Tibial artery (tissue), 4 donors: ENCODE measurements at places on chromosomes 11 and 22.

DNA sequence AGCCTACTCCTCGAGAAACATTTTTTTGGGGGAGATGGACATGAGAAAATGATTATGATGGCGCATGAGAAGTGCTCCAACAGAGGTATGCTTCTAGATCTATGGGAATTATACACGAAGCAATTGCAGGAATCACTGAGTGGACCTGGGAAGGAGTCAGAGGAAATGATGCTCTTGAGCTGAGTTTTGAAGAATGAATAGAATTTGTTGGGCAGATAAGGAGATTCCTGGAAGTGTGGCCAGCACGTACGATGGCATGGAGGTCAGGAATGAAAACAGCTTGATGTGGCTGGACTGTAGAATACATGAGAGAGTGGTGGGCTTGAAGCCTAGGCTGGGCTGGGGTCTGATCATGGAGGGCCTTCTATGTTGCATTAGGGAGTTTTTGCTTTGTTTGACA is 31.7 kb downstream of the ADAMTS15 start:
- no peak for DNase-seq

DNA sequence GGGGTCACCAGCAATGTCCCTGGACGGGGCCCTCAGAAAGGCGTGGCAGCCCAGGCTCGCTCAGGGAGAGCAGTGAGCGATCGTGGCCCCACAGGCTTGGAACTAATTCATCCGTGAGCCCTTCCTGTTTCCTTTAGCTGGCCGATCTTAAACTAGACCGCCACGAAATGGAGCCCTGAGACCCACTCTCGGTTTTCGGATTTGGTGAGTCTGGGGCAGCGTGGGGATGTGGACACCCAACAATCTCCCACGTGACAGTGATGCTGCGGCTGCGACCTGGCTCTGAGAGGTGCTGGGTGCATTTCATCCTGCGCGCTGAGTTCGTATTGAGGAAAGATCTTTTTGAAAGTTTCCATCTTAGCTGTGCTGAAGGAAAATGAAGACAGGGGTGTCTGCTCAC is 501.3 kb upstream of the B3GAT1 start:
- DNase-seq, result no peak

- DNase-seq, result no peak
Measured at GRCh38 chr11:7251487-7251835, 243 bp upstream of the SYT9 start.

DNA sequence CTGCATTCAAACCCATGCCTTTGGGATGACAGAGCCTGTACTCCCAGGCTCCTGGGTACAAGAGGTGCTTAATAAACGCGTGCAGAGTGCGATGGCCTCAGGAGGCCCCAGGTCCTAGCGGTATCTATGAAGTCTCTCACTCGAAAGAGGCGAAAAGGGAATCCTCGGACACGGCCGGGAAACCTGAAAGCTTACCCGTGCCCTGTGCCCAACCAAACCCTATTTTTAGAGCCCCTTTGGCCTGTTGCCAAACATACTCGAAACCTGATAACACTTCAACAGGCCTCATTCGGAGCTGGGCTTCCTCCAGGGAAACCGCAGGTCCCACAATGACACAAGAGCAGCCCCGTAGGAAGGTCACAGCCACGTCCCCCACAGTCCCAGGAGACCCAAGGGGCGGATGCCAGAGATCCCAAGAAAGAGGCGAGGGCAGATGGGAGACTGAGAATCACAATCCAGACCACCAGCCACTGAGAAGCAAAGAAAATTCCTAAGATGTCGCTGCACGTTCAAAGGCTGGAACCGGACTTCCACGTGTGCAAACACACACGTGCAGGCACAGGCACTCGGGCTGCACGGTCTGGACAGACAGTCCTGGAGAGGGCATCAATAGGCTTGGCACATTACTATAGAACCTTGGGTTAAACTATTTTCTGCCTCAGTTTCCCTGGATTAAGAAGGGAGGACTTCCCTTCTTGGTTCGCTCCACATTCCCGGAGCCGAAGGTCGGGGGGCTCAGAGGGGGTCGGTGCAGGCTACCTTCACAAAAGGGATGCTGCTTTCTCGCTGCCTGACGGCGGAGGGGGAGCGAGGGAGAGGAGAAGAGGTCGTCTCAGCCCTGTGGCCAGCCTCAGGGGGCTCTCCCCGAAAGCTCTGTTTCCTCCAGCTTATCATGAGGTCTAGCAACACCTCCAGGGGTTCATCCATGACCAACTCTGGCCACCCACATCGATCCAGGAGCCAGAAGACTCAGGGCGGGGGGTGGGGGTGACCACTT is 8.2 kb downstream of the PDGFB start:
- no peak for DNase-seq

- no peak for DNase-seq
Measured at GRCh38 chr11:115321605-115322289, 182.5 kb downstream of the CADM1 start.

GRCh38 chr11:94678901-94679300 is 89.3 kb upstream of the AMOTL1 start:
- DNase-seq, result no peak
